Mucosa of gallbladder (tissue), 1 donor: ENCODE measurements at places on chromosomes 1 and 21. TPM values are rescaled to one million over a fixed set of nuclear protein-coding genes. Genes with fewer than 3 reads are reported as not detected.
A peak's percentile ranks its signal among the peaks of the same experiment; 100 is the strongest.

- DNase-seq, result peak; percentile 45
These were observed 7.0 kb downstream of the CFAP45 start for GRCh38 chr1:159892944-159893343.

- DNase-seq, result no peak
These were observed 88.8 kb downstream of the KIF1B start for GRCh38 chr1:10299151-10299550.

DNA sequence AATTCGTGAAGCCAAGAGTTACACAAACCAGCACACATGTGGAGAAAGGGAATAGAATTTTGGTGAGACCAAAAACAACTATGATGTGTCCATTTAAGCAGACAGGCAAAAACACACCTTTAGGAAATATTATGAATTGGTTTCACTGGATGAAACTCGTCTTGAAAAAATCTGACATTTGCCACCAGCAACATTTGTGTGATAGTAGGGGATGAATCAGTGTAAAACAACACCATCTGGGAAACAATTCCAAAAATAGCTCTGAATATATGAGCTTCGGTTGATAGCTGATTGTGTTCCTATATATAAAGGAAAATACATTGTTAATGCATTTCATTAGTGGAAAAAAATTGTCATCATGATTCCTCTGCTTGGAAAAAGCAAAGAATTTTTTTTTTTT lies 327.8 kb downstream of the PAPPA2 start:
- DNase-seq, result no peak

- no peak for DNase-seq
These were observed 107.2 kb upstream of the EDEM3 start for GRCh38 chr1:184861755-184862336.

TMEM269 gene
- 0.06 TPM for total RNA-seq

EFNA4 gene
- 12.8 TPM for total RNA-seq

DNA sequence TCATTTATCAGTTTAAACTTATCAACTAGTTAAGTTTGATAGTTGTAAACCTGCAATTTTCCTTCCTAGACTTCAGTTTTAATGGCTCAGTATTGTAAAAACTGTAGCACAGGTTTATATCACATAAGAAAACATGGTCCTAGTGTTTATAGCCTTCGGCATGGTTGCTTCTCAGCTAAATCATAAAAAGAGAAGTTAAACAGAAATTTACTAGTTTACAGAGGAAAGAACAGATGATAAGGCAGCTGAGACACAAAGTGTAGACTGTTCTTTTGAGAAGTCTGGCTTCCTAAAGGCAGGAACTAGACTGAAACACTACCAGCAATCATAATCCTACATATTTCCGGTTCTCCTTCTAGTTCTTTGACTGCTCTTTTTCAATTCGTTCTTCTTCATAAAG lies 39.8 kb downstream of the WNT2B start:
- DNase-seq, result no peak

DNA sequence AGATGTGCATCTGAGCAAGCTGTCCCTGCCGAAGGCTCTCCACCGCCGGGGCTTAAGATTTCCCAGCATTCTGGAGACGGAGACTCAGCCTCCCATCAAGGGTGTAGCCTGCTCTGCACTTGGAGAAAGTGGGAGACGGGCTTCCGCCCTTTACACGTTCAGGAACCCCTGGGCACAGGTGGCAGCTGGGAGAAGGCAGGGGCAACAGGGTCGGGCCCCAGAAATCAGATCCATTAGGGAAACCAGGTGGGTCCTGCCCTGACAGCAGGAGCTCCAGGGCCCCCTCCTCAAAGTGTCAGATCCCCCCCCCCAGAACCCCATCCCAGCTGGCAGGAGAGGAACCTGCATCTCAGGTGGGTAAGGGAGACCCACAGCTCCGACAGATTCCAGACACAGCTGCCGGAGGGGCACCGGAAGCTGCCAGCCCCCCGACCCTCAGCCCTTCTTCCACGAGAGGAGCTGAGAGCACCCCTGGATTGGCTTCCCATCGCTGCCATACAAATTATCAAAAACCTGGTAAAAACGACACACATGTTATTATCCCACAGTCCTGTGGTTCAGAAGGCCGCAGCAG lies 236.6 kb downstream of the NPHP4 start:
- no peak for DNase-seq

CFAP74 gene
- not detected for total RNA-seq

TMEM200B gene
- 8.5 TPM for total RNA-seq

DNA sequence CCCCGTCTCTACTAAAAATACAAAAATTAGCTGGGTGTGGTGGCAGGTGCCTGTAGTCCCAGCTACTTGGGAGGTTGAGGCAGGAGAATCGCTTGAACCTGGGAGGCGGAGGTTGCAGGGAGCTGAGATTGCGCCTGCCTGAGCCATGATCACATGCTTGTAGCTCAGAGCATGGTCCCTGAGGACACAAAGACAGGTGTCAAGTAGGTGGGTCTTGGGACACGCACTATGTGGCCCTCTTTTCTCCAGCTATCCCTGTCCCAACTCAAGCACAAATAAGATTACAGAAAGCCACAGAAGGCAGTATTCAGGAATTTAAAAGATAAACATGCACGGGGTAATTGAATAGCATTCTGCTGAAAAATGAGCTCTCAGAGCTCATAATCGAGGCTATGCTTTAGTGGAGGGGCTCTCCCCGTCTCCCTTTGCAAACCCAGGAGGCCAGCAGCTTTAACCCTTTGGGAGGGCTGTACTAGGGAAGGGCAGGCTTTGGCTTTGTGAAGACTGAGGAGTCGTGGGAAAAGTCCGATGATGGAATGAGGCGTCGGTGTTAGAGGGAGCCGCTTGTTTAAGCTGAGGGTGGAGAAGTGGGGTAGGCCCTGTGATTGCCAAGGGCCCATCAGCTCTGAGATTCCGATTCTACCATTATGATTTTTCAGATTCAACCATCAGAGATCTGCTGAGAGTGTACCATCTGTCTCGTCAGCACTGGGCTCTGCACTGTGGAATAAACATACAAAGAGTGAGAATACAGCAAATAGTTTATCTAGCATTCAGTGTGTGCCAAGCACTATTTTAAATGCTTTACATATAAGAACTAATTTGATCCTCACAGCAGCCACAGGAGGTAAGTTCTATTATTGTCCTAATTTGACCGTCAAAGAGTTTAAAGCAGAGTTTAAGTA lies 59.7 kb upstream of the CD34 start:
- no peak for DNase-seq

NOS1AP gene
- total RNA-seq, result 20.7 TPM

GRCh38 chr1:233242827-233243483 lies 52.6 kb downstream of the PCNX2 start:
- no peak for DNase-seq

DNA sequence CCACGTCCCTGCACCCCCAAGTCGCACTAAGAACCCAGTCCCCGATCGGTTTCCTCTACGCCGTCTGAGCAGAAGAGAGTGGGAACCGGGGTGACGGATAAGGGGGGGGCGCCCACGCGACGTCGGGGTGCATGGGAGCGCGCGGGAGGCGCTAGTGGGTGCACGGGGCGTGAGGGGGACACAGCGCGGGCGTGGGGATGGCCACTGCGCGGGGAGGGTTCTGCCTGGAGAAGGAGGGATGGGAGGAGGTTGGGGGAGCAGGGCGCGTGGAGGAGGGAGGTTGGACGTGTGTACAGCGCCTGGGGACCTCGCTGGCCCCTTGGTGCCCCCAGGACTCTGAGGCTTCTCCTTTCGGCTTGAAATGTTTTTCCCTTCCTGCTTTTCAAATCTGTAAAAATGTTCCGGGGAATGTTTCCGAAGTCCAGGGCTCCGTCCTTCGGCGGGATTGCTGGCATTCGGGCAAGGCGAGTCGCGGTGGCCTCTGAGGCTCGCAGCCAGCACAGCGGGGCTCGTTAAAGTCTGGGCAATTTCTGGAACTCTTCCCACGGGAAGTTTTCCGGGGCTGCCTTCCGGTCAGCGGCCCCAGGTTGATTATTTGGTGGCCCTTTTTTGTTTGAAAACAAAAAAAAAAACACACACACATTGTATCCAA lies 13.1 kb downstream of the RNF220 start:
- DNase-seq, result no peak

- DNase-seq, result no peak
These were observed 86.3 kb downstream of the NKAIN1 start for GRCh38 chr1:31153423-31153822.

IGSF9 gene
- total RNA-seq, result 12.4 TPM

GRCh38 chr1:109201123-109201703 lies 12.5 kb upstream of the SARS1 start:
- peak; percentile 23 for DNase-seq

GRCh38 chr1:193558491-193559028 lies 372.1 kb upstream of the B3GALT2 start:
- peak; percentile 35 for DNase-seq

- DNase-seq, result no peak
These were observed at the start of gene CDCP2 for GRCh38 chr1:54152696-54153095. Gene CDCP2, minus strand, starts transcription at chr1:54153000. Its CDS starts 78 bp downstream, at chr1:54152922.

DNA sequence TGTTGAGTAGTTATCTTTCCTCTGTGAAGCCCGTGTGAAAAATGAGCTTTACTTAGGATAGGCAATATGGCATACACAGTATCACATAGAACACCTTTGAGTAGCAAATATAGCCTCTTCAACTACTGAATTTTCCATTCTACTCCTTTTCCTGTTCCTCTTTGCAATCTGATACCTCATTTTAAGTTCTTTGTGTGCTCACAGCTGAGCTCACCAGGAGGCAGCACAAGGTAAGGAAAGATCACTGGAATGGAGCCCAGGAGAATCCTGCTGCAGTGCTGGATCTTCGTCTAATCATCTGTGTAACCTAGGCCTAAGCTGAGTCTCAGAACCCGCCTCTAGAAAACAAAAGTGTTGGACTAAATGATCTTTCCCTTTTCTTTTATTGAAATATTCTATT lies 171.0 kb downstream of the LRRC40 start:
- no peak for DNase-seq

DNA sequence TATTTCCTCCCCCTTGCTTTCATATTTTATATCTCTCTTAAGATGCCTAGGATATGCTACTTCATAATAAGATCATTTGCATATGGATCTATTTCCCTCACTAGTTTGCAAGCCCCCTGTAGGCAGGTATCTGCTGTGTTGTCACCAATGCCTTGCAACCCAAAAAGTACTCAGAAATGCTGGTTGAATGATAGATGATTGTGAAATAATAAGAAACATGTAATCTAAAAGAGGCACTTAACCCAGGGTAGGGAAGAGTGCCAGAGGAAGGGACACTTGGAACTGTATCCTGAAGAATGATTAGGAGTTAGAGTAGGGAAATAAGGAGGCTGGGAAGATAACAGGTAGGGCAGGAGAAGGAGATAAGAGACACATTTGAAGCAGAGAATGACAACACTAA lies 12.3 kb downstream of the ATPAF1 start:
- no peak for DNase-seq

TSPEAR gene
- total RNA-seq, result 0.06 TPM

TAL1 gene
- 6.0 TPM for total RNA-seq

GRCh38 chr1:69700770-69701169 lies 133.0 kb downstream of the LRRC7 start:
- no peak for DNase-seq

DNA sequence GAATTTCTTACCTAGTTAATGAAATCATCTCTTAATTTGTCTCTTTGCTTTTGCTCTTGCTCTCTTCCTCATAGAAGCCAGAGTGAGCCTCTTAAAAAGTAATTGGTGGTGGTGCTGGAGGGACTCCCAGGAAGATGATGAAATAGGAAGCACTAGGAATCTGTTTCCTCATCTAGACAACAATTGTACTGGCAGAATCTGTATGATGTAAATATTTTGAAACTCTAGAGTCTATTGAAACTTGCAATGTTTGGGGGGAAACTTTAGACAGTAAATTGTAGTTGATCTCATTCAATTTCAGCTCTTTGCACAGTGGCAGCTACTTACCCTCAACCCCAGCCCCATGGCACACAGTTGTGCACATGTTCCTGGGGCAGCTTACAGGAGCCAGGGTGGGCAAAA lies 10.6 kb downstream of the RGSL1 start:
- DNase-seq, result no peak

DNA sequence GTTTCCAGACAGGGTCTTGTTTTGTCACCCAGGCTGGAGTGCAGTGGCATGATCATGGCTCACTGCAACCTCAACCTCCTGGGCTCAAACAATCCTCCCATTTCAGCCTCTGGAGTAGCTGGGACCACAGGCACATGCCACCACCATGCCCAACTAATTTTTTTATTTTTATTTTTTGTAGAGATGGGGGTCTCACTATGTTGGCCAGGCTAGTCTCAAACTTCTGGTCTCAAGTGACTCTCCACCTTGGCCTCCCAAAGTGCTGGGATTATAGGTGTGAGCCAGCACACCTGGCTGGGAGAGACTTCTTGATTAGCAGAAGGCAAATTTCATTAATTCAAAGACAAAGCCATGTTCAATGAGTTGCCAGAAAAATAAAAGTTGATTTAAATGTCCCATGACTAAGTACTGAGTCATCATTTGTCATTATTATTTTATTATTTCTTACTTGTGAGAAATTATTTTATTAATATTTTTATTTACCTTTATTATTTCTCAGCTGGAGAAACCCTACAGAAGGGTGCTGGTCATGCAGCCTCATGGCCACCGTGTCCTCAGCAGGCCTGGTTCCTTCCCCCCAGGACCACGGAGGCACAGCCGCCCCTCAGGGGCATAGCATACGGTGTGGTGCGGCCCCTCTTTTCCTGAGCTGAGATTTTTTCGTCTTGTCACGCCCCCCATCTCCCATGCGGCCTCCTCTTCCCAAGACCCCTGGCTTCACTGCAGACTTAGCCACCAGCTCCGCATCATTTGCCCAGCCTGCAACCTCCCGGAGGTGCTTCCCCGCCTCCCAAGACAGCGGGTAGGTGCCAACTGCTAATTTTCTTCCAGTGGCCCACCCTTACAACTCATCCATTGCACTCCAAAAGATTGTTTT lies 55.3 kb upstream of the SIM2 start:
- no peak for DNase-seq
